ENCODE measurements at places on chromosomes 6 and 20.

GRCh38 chr20:13877793-13878192 lies 93.0 kb downstream of the NDUFAF5 start:
- no peaks in the 10 kb centered on the region for H3K36me3 ChIP-seq
- no peaks in the 10 kb centered on the region for H3K27me3 ChIP-seq
- H3K4me1 ChIP-seq: no peaks in the 10 kb centered on the region
- no peak overlapping the region for H3K4me3 ChIP-seq
- H3K27ac ChIP-seq: no peak overlapping the region
- no peak for DNase-seq

DNA sequence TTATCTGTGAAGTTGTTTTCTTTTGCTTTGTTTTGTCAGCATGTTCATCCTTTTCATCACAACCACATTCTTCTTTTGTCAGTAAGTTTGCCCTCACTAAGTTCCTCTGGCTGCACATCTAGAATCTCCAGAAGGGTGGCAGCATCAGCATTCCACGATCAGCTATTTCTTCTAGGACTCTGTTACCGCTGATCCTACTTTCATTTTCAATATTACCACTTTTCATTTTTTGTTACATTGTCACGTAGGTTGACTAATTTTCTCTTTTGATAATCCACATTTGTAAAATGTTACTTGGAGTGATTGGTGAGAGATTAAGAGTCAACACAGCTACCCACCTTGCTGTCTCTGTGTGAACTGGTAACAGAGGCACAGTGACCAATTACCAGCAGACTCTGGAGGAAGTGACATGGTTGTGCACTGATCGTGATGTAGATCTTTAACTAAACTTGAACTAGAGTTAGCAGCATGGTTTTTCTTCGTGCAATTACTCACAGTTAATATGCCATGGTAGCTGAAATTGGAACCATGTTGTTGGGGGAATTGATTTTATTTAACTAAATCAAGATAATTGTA lies 307.9 kb upstream of the SLC35B3 start:
- no peaks in the 10 kb centered on the region for H3K36me3 ChIP-seq
- H3K27ac ChIP-seq: no peak overlapping the region
- no peak for DNase-seq

- H3K27ac ChIP-seq: no peak overlapping the region
- H3K4me3 ChIP-seq: no peak overlapping the region
- peaks cover 4% of the 10 kb centered on the region for H3K4me1 ChIP-seq
Measured at GRCh38 chr6:125183391-125183790, 29.8 kb downstream of the TPD52L1 start.

GRCh38 chr6:162058281-162058875 lies 669.2 kb downstream of the PRKN start:
- H3K27ac ChIP-seq: no peak overlapping the region
- H3K4me3 ChIP-seq: no peak overlapping the region
- H3K36me3 ChIP-seq: no peaks in the 10 kb centered on the region
- peaks cover 4% of the 10 kb centered on the region for H3K4me1 ChIP-seq
- no peaks in the 10 kb centered on the region for H3K27me3 ChIP-seq

DNA sequence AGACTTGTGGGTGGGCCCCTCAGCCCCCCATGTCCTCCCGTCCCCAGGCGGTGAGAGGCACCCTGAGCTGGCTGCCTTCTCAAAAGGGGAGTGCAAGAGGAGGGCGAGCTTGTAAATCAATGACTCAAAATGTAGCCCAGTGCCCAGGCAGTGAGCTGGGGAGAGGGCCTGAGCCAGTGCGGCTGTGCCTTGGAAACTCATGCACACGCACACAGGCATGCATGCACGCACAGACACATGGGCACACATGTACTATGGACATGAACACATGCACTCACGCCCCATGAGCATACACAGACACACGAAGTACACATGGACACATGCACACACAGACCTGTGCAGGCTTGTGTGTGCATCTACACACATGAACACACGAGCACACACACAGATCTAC lies 133.5 kb downstream of the TAF4 start:
- no peak for DNase-seq
- no peaks in the 10 kb centered on the region for H3K4me1 ChIP-seq
- H3K36me3 ChIP-seq: no peaks in the 10 kb centered on the region
- H3K27me3 ChIP-seq: no peaks in the 10 kb centered on the region
- no peak overlapping the region for H3K4me3 ChIP-seq
- no peak overlapping the region for H3K27ac ChIP-seq

- no peak overlapping the region for H3K4me3 ChIP-seq
- peaks cover 11% of the 10 kb centered on the region for H3K36me3 ChIP-seq
- no peaks in the 10 kb centered on the region for H3K27me3 ChIP-seq
- H3K4me1 ChIP-seq: no peaks in the 10 kb centered on the region
Measured at GRCh38 chr20:46349035-46349741, 40.9 kb upstream of the CDH22 start.

DNA sequence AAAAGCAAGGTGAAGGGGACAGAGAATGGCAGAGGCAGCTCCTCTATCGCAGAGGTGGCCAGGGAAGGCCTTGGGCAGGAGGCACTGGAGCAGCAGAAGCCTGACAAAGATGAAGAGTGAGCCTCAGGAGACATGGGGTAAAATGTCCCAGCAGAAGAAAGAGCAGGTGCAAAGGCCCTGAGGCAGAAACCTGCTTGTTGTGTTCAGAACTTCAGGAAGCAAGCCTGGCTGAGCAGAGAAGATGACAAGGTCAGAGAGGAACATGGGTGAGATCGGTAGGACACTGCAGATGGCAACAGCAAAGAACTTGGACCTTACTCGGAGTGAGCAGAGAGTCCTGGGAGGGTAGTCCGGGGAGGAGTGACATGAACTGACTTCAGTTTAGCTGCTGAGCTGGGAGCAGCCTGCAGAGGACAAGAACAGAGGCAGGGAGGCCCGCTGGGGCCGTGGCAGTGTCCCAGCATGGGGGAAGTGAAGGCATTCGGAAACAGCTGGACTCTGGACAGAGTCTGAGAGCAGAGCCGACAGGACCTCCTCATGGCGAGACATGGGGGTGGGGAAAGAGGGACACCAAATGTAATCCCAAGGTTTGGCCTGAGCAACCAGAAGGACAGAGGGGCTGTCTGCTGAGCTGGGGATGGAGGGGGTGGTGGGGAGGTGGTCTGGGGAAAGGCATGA lies 106.3 kb downstream of the PREX1 start:
- no peak overlapping the region for H3K4me3 ChIP-seq
- peaks cover 27% of the 10 kb centered on the region for H3K4me1 ChIP-seq
- H3K36me3 ChIP-seq: no peaks in the 10 kb centered on the region
- peak overlapping the region; percentile 90 for H3K27ac ChIP-seq
- no peak for DNase-seq
- H3K27me3 ChIP-seq: no peaks in the 10 kb centered on the region

GRCh38 chr6:135331002-135331401 lies 149.9 kb downstream of the MYB start:
- H3K4me3 ChIP-seq: no peak overlapping the region
- no peaks in the 10 kb centered on the region for H3K27me3 ChIP-seq
- H3K27ac ChIP-seq: no peak overlapping the region
- H3K36me3 ChIP-seq: peaks cover 7% of the 10 kb centered on the region
- no peak for DNase-seq

- no peaks in the 10 kb centered on the region for H3K4me1 ChIP-seq
- H3K27me3 ChIP-seq: no peaks in the 10 kb centered on the region
- no peaks in the 10 kb centered on the region for H3K36me3 ChIP-seq
- no peak overlapping the region for H3K27ac ChIP-seq
- no peak for DNase-seq
Measured at GRCh38 chr6:164040994-164041393, 626.5 kb downstream of the QKI start.

DNA sequence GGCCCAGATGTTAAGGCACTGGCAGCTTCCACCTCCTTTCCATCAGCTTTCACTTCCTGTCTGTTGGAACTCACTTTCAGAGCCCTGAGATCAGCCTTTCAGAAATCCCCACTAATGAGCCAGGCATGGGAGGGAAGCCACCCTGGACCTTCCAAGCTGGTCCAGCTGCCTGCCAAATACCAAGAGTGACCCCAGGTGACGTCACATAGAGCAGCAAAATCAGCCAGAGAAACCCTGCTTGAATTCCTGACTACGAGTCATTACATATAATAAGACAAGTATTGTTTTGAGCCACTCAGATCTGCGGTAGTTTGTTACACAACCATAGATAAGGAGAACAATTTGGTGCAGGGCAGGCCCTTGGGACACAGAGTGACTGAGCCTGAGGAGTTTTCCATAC lies 556.0 kb upstream of the JAG1 start:
- no peaks in the 10 kb centered on the region for H3K36me3 ChIP-seq
- peak overlapping the region; percentile 69 for H3K27ac ChIP-seq
- peak; percentile 12 for DNase-seq
- H3K4me3 ChIP-seq: no peak overlapping the region
- no peaks in the 10 kb centered on the region for H3K27me3 ChIP-seq

- no peak overlapping the region for H3K4me3 ChIP-seq
- no peak overlapping the region for H3K27ac ChIP-seq
- no peaks in the 10 kb centered on the region for H3K36me3 ChIP-seq
- DNase-seq: no peak
Measured at GRCh38 chr6:144268794-144269349, 16.3 kb upstream of the UTRN start.

GRCh38 chr6:6474170-6474920 lies 114.2 kb upstream of the LY86 start:
- no peaks in the 10 kb centered on the region for H3K36me3 ChIP-seq
- H3K27me3 ChIP-seq: no peaks in the 10 kb centered on the region
- DNase-seq: no peak
- no peak overlapping the region for H3K27ac ChIP-seq

DNA sequence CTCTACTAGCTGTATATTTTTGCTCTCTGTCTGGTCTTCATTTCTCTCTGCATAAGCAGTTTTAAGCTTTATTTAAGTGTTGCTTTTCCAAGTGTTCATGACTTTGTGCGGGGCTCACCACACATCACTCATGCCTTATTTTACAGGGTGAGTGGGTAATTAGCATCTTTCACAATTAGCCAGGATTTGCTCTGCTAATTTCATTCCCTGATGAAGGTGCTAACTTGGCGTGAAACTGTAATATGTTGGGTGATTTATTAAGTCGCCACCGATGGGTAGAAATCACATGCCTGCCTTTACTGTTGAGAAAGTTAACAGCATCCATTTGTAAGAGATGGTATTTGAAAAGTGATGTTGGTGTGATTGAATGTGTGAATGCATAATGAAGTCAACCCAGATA lies 44.7 kb downstream of the DEFB114 start:
- no peak overlapping the region for H3K27ac ChIP-seq
- no peak overlapping the region for H3K4me3 ChIP-seq
- H3K4me1 ChIP-seq: no peaks in the 10 kb centered on the region
- DNase-seq: no peak

DNA sequence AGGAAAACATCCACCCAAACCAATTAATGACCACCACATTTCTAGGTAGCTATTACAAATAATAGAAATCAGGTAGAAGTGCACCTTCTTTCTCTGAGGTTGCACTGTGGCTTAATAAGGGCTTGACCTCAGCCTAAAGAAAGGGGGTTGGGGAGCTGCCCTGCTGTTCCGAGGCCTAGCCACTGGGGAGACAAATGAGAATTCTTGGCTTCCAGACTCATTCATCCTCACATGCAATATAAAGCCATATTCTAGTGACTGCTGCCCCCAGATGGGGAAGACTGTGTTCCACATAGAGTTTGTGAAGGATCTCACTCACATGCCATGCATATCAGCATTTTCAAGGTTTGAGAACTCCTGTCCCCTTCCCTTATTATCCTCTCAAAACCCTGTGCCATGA lies 22.9 kb downstream of the SAYSD1 start:
- H3K4me1 ChIP-seq: no peaks in the 10 kb centered on the region
- no peak overlapping the region for H3K4me3 ChIP-seq
- no peaks in the 10 kb centered on the region for H3K27me3 ChIP-seq
- no peak for DNase-seq
- H3K36me3 ChIP-seq: no peaks in the 10 kb centered on the region

- no peak overlapping the region for H3K4me3 ChIP-seq
- H3K27ac ChIP-seq: no peak overlapping the region
- no peaks in the 10 kb centered on the region for H3K27me3 ChIP-seq
- no peaks in the 10 kb centered on the region for H3K36me3 ChIP-seq
Measured at GRCh38 chr20:6686171-6686570, 81.3 kb upstream of the BMP2 start.

DNA sequence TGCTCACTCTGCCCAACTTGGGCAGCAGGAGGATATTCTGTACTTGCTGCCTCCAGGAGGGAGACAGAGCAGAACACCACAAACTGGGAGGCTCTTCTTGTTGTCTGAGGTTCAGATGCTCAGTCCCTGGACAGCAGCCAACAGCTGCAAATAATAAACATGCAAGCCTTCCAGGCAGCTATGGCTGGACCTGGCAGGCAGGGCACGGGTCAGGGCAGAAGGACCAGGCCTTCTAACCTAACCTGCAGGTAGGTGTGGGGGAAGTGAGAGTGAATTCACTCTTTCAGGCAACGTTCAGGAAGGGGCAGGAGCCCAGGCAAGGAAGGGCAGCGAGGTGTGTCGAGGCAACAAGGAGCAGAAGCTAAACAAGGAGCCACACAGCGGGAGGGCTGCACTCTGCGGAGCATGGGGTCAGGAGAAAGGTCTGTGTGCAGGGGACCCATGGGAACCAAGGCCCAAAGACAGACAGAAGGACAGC lies 31.5 kb downstream of the NINL start:
- DNase-seq: no peak
- H3K4me1 ChIP-seq: no peaks in the 10 kb centered on the region
- H3K4me3 ChIP-seq: no peak overlapping the region
- H3K36me3 ChIP-seq: no peaks in the 10 kb centered on the region

GRCh38 chr20:2468581-2469407 lies 1.8 kb downstream of the SNRPB start:
- H3K4me3 ChIP-seq: no peak overlapping the region
- no peak overlapping the region for H3K27ac ChIP-seq
- no peak for DNase-seq
- H3K27me3 ChIP-seq: no peaks in the 10 kb centered on the region
- peaks cover 36% of the 10 kb centered on the region for H3K36me3 ChIP-seq

GRCh38 chr6:1832844-1833787 lies 223.4 kb downstream of the FOXC1 start:
- peak overlapping the region; percentile 0 for H3K4me3 ChIP-seq
- H3K4me1 ChIP-seq: no peaks in the 10 kb centered on the region
- no peaks in the 10 kb centered on the region for H3K27me3 ChIP-seq
- peak; percentile 75 for DNase-seq
- peak overlapping the region; percentile 49 for H3K27ac ChIP-seq

GRCh38 chr6:35510916-35511561 lies 1.7 kb downstream of the TULP1 start:
- DNase-seq: no peak
- H3K4me3 ChIP-seq: no peak overlapping the region
- peaks cover 2% of the 10 kb centered on the region for H3K4me1 ChIP-seq
- H3K27me3 ChIP-seq: peaks cover 9% of the 10 kb centered on the region

DNA sequence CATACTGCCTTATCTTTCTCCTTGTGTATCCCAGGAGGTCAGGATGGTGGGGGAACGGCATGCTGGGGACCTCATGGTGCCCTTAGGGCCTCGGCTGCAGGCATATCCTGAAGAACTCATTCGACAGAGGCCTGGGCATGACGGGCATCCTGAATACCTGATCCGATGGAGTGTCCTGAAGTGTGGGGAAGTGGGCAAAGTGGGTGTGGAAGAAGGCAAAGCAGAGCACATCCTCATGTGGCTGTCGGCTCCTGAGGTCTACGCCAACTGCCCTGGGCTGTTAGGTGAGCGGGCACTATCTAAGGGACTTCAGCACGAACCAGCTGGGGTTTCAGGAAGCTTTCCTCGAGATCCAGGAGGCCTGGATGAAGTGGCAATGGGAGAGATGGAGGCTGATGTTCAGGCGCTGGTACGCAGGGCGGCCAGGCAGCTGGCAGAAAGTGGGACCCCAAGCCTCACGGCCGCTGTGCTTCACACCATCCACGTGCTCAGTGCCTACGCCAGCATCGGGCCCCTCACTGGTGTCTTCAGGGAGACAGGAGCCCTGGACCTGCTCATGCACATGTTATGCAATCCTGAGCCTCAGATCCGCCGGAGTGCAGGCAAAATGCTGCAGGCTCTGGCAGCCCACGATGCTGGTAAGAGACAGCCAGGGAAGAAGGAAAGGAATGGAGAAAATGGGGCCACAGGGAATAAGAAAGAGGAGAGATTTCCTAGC lies 2.4 kb downstream of the CUL9 start:
- H3K27ac ChIP-seq: no peak overlapping the region
- DNase-seq: no peak
- no peak overlapping the region for H3K4me3 ChIP-seq
- no peaks in the 10 kb centered on the region for H3K27me3 ChIP-seq

Data from ascending aorta (tissue), 2 donors.